ENCODE measurements at places on chromosomes 5 and 9.

- peak overlapping the region; percentile 97 for H3K27ac ChIP-seq
- DNase-seq = peak; percentile 57
- peaks cover 93% of the 10 kb centered on the region for H3K4me1 ChIP-seq
These were observed 21.7 kb downstream of the ERGIC1 start for GRCh38 chr5:172855597-172856292.

- no peak overlapping the region for H3K27ac ChIP-seq
- no peaks in the 10 kb centered on the region for H3K27me3 ChIP-seq
- DNase-seq = no peak
- H3K4me1 ChIP-seq = peaks cover 59% of the 10 kb centered on the region
- H3K4me3 ChIP-seq = no peak overlapping the region
These were observed 406.0 kb upstream of the PIK3R1 start for GRCh38 chr5:67809589-67809988.

- DNase-seq = no peak
- H3K36me3 ChIP-seq = no peaks in the 10 kb centered on the region
- peaks cover 5% of the 10 kb centered on the region for H3K4me1 ChIP-seq
- H3K27me3 ChIP-seq = no peaks in the 10 kb centered on the region
These were observed 14.3 kb upstream of the ASPN start for GRCh38 chr9:92496396-92497176.

GRCh38 chr9:2307480-2307879 is 292.3 kb downstream of the SMARCA2 start:
- DNase-seq = no peak
- no peaks in the 10 kb centered on the region for H3K4me1 ChIP-seq
- H3K4me3 ChIP-seq = no peak overlapping the region
- no peaks in the 10 kb centered on the region for H3K27me3 ChIP-seq
- no peaks in the 10 kb centered on the region for H3K36me3 ChIP-seq
- no peak overlapping the region for H3K27ac ChIP-seq

- H3K27me3 ChIP-seq = no peaks in the 10 kb centered on the region
- H3K4me3 ChIP-seq = no peak overlapping the region
- DNase-seq = no peak
- H3K36me3 ChIP-seq = no peaks in the 10 kb centered on the region
- no peaks in the 10 kb centered on the region for H3K4me1 ChIP-seq
These were observed 54.1 kb upstream of the FYB1 start for GRCh38 chr5:39273314-39273954.

GRCh38 chr9:34651876-34652601 is at the start of gene IL11RA:
IL11RA (plus strand) TSS chr9:34652185; CDS start chr9:34655218, 3,033 bp downstream.
- H3K4me1 ChIP-seq = peaks cover 76% of the 10 kb centered on the region
- DNase-seq = peak; percentile 50
- H3K27me3 ChIP-seq = no peaks in the 10 kb centered on the region
- H3K27ac ChIP-seq = peak within 1 kb of the TSS; percentile 92
- H3K36me3 ChIP-seq = peaks cover 18% of the 10 kb centered on the region

DNA sequence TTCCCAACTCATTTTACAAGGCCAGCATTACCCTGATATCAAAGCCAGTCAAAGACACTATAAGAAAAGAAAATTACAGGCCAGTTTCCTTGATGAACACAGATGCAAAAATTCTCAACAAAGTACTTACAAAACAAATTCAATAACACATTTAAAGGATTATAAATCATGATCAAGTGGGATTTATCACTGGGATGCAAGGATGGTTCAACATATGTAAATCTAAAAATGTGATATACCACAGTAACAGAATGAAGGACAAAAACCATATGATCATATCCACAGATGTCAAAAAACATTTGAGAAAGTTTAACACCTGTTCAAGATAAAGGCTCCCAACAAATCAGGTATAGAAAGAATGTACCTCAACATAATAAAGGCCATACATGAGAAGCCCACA is 130.6 kb downstream of the NDUFS4 start:
- no peaks in the 10 kb centered on the region for H3K36me3 ChIP-seq
- no peak for DNase-seq
- H3K27ac ChIP-seq = no peak overlapping the region

DNA sequence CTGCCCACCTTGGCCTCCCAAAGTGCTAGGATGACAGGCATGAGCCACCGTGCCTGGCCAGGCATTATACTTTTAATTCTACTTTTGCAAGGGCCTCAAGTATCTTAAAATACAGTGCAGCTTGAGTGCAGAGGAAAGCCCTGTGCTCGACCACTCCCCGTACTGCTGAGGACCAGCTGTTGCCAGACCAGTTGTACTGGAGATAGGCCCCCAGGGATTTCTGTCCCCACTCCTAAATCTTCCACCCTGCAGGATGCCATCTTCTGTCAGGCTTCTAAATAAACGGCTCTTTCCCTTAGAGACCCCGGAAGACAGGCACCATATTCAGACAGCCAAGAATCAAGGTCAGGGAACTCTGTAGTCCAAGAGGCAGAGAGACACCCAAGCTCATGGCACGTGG is 16.6 kb upstream of the PSMD5 start:
- no peak overlapping the region for H3K27ac ChIP-seq
- no peak for DNase-seq
- peaks cover 61% of the 10 kb centered on the region for H3K36me3 ChIP-seq
- H3K4me3 ChIP-seq = no peak overlapping the region

- H3K27me3 ChIP-seq = no peaks in the 10 kb centered on the region
- no peak for DNase-seq
- H3K4me3 ChIP-seq = no peak overlapping the region
- H3K4me1 ChIP-seq = peaks cover 15% of the 10 kb centered on the region
These were observed 3.5 kb downstream of the PRXL2C start for GRCh38 chr9:96651626-96652025.

DNA sequence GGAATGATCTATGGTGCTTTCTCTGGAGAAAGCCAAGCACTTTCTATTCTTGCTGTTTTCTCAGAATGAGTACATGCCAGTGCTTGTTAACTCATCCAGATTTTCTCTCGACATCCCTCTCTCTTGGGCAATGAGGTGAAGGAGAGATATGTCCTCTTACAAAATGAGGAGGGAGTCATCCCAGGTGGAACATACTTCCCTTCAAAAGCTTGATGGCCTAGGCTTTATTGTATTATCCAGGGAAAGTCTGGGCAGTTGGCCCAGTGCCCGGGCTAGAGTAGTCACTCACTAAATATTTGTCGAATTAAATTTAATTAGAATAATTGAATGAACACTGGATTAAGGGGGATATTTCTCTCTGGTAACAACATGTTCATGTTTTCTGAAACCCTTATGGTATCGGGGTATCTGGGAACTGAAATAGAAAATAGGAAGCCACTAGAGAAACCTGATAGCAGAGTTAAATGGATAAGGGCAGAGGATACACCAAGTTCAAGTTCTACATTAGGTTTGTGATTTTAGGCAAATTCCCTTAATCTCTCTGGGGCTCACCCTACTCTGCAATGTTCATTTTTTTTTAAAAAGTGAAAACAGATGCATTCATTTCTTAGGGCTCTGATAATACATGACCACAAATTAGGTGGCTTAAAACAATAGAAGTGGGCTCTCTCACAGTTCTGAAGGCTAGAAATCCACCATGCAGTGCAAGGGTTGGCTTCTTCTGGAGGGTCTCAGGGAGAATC is 99.6 kb downstream of the LIFR start:
- H3K36me3 ChIP-seq = no peaks in the 10 kb centered on the region
- DNase-seq = no peak
- no peak overlapping the region for H3K4me3 ChIP-seq
- no peaks in the 10 kb centered on the region for H3K27me3 ChIP-seq
- H3K4me1 ChIP-seq = no peaks in the 10 kb centered on the region

GRCh38 chr5:167128581-167128980 is 1162.9 kb upstream of the WWC1 start:
- DNase-seq = no peak
- no peaks in the 10 kb centered on the region for H3K27me3 ChIP-seq
- no peaks in the 10 kb centered on the region for H3K36me3 ChIP-seq
- no peaks in the 10 kb centered on the region for H3K4me1 ChIP-seq

DNA sequence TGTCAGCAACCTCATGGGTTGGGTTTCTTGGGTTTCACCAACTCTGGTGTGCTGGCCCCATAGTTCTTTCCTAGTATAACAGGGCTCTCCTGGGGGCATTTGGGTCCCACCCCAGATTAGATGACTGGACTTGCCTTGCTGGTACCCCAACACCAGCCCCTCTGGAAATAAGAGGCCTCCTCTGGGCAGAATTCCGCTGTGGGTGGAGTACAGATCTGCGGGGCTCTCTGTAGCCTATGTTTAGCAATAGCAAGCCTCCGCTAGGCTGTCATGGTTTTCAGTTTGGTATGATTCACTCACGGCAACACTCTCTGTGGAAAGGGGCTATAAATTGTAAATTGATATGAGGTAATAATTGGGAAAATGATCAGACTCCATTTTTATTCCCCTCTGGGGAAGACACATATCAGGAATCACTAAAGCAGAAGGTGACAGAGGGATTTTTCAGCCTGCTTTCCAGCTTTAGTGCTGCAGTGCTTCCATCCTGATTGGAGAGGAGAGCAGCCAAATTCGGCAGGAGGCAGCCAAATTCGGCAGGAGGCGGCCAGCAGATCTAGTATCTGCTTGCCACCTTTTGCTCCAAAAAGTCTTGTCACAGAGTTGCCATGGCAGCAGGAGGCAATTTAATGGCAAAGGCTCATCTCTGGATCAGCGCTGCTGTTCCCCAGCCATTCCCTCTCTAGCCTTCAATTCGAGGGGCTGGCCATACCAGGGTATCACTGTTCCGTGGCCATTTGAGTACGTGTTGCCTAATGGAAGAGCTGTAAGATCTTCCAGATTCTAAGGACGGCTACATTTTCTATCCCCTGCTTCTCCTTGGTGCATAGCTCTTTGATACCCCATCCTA is 84.6 kb downstream of the SLC44A1 start:
- H3K4me3 ChIP-seq = no peak overlapping the region
- no peaks in the 10 kb centered on the region for H3K27me3 ChIP-seq
- DNase-seq = no peak
- H3K4me1 ChIP-seq = peaks cover 13% of the 10 kb centered on the region
- no peaks in the 10 kb centered on the region for H3K36me3 ChIP-seq

DNA sequence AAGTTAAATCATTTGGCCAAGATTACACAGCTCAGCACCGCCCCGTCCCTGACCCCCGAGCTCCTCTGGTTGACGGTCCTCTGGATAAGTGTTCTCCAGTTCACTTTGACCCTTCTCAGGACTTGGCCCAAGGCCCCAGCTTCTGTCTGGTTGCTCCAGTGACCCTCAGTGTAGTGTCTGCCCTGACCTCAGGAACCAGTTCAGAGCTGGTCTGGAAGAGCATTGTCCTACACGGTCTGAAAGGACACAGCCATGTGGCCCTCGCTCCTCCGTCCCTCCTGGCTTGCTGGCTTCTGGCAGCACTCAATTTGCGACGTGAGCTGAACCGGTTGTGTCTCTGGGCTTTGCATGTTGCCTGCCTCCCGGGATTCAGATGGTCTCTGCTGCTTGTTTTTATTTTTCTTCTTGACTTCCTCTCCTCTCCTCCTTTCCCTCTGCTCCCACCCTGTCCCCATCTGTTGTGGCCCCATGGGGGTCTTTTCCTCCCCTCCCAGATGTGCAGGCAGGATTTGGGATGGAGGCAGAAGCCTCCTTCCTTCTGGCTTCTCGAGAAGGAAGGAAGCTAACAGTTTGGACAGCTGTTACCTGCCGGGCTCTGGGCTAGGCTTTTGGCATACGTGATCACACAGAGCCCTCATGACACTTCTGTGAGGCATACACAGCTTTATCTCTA is 72.0 kb downstream of the PPARGC1B start:
- DNase-seq = no peak
- H3K27me3 ChIP-seq = no peaks in the 10 kb centered on the region
- H3K4me1 ChIP-seq = peaks cover 10% of the 10 kb centered on the region
- H3K36me3 ChIP-seq = no peaks in the 10 kb centered on the region
- no peak overlapping the region for H3K27ac ChIP-seq

DNA sequence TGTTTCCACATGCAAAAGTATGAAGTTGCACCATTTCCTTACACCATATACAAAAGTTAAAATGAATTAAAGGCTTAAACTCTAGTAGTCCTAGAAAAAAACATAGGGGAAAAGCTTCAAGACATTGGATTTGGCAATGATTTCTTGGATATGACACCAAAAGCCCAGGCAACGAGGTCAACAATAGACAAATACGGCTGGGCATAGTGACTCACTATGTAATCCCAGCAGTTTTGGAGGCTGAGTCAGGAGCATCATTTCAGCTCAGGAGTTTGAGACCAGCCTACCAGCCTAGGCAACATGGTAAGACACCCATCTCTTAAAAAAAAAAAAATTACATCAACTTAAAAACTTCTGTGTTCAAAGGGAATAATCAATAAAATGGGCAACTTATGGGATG is 30.9 kb upstream of the SREK1 start:
- H3K4me1 ChIP-seq = no peaks in the 10 kb centered on the region
- no peak overlapping the region for H3K27ac ChIP-seq
- no peak overlapping the region for H3K4me3 ChIP-seq
- no peak for DNase-seq

DNA sequence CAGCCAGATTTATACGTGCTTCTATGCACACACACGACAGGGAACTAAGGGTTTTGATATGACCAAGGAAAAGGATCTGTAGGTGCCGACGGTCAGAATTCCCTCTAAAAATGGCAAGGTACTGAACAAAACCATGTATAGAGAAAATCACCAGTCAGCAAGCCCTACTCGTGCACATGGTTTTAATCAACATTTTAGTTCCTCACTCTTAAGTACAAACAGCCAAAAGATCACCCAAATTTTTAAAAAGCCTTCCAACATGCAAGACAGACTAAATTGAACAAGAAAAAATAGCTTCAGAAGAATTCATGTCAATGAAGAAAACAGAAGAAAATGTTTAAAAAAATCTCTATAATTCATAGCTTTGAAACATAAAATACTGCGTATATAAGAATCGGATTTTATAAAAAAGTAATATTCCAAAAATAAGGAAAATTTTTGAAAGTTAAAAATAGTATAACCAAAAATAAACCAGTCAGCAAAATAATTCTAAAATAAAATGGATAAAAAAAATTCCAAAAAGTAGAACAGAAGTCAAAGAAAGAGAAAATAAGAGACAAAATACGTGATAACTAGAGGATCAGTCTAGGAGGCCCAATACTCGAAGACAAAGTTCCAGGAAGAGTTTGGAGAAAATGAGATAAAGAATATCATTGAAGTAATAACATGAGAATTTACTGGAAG is 43.0 kb upstream of the KCNV2 start:
- no peak overlapping the region for H3K27ac ChIP-seq
- H3K4me3 ChIP-seq = no peak overlapping the region

DNA sequence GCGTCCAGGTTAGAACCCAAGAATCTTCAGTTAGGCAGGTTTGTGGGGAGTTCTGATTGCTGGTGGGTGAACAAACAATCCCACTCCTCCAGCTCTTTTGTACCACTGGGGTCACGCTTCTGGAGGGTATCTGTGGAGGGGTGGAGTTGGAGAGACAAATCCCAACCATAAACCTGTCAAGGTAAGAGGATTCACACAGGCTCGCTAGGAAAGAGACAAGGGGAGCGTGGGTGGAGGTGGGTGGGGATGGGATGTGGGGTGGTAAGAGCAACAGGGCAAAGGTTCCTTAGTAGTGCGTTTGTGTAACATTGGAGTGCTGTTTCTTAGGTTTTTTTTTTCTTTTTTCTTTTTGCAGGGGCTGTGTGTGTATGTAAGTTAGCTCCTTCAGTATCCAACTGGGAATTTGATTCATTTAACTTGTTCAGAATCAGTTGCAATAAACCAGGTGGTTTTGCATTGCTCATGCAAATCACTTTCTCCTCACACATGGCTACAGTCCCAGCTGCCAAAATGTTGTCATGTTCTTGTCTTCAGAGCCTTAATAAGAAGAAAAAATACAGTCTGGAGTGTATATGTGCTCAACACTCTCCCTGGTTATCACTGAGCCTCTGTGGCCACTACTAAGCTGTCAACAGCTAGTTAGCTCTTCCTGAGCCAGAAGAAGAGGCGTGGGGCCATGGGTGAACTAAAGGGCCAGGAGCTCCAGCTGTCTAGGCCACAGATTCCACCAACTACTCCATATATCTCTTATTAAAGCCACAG is 164.0 kb upstream of the RAD23B start:
- H3K27ac ChIP-seq = no peak overlapping the region
- H3K4me1 ChIP-seq = no peaks in the 10 kb centered on the region
- H3K4me3 ChIP-seq = no peak overlapping the region
- H3K36me3 ChIP-seq = no peaks in the 10 kb centered on the region
- no peak for DNase-seq
- no peaks in the 10 kb centered on the region for H3K27me3 ChIP-seq
